ENCODE measurements at places on chromosomes 1 and 21. TPM values are rescaled to one million over a fixed set of nuclear protein-coding genes. Genes with fewer than 3 reads are reported as not detected.

The KCNK1 gene
- total RNA-seq, result 5.4 TPM

The TRIM46 gene
- 10.7 TPM for total RNA-seq

GRCh38 chr21:44466351-44466954 is 11.1 kb downstream of the LRRC3 start:
- DNase-seq, result no peak

GRCh38 chr1:31944205-31945089 is 6.3 kb upstream of the PTP4A2 start:
- DNase-seq, result peak; percentile 87

- DNase-seq, result peak; percentile 68
Measured at GRCh38 chr1:25549273-25550154, 6.1 kb downstream of the LDLRAP1 start.

DNA sequence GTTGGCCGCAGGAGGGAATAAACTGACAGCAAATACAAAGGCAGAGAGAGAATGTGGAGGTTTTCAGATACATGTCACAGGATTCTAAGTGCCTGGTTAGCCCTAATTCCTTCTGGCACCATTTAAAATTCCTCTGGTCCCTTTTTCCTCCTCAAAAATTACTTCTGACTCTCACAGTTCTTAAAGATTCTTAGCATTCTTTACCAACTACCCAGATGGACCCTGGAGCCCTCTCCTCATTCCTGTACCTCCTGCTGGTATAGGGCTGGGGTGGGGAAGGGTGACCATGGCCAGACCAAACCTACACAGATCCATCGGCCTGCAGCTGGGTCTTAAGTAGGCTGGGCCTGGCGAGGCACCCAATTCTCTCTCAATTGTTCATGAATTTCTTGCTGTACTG is 7.2 kb downstream of the MKNK1 start:
- DNase-seq, result no peak

DNA sequence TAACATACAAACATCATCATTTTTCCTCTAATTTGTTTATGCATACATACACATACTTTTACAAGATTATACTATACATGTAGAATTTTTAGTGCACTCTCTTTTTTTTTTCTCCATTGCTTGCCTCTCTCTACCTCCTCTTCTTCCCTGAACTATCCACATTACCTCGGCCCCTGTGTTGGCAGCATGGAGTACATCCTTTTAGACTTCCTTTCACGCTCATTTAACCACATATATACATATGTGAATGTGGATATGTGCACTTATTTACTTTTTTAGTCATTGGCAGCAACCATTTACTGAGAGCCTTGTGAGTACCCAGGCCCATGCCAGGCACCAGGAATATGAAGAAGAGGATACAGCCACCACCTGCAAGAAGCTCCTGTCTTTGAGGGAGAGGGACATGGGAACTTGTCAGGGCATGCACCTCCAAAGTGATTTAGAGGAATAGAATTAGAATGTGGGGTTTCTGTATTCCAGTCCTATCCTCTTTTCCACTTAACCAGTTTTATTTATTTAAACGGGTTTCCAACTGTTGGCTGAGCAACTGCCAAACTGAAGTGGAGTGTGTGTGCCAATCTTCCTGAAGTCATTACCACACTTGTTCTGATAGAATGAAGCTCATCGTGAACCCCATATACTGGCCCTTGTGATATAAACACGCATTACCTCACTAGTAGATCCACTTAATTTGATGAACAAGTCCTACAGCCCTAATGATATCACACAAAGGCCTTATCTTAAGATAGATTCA is 212.6 kb downstream of the TNR start:
- DNase-seq, result no peak

GRCh38 chr1:225418059-225418458 is 9.8 kb downstream of the LBR start:
- no peak for DNase-seq
